ENCODE measurements at places on chromosomes 2 and 18. TPM values are rescaled to one million over a fixed set of nuclear protein-coding genes. Genes with fewer than 3 reads are reported as not detected.

TMEM198 gene
- total RNA-seq: 4.2 TPM

CD302 gene
- total RNA-seq: 0.56 TPM

PKP4 gene
- 38.2 TPM for total RNA-seq

KCNG2 gene
- total RNA-seq: not detected

DNA sequence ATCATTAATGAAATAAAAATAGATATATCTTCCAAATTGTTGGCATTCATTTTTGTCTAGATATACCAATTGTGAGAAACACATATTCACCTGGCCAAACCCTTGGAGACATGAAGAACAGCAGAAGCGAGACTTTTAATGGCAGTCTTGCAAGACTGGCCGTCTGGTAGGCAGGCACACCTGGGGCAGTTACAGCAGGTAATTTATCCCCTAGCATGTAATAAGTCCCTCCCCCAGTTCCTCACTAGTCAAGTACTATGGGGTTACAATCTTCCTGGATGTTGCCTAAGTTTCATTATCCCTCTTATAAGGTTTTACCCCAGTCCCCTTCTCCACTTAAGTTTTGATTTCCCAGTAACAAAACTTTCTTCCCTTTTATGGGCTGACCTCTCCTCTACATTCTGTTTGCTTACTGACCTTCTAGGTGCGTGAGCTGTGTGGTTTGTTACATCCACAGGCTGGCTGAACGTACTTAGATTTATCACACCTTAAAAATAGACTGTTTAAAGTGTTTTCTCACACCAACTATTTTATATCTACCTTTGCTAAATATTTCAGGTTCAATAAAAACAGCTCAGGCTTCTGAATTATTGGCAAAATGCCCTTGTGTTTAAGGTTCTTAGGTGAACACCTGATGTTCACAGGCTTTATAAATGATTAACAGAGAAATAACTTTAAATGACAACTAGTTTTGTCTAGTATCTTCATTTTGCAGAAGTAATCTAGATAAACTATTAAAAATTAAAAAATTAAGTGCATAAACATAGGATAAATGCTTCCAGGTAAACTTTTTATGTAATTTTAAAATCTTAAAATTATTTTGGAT lies 365.0 kb upstream of the TFPI start:
- DNase-seq: no peak

DNA sequence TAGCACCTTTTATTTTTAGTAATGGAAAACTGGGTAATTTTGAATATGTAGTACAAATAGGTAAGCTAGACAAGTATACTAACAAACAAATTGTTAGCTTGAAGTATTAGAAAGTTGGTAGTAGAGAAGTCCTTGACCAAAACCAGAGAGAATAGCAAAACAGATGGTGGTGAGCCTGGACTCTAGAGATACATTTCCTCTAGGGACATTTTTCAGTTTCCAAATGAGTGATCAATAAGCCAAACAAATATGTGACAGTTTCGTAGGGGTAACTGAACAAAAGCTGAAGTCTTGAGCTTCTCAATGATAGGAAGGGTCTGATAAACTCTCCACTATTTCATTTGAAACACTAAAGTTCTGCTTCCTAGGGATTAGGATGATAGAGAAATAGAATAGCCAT lies 692.0 kb upstream of the FAM98A start:
- DNase-seq: no peak

- no peak for DNase-seq
These were observed 15.7 kb downstream of the SIGLEC15 start for GRCh38 chr18:45841060-45841764.

DNA sequence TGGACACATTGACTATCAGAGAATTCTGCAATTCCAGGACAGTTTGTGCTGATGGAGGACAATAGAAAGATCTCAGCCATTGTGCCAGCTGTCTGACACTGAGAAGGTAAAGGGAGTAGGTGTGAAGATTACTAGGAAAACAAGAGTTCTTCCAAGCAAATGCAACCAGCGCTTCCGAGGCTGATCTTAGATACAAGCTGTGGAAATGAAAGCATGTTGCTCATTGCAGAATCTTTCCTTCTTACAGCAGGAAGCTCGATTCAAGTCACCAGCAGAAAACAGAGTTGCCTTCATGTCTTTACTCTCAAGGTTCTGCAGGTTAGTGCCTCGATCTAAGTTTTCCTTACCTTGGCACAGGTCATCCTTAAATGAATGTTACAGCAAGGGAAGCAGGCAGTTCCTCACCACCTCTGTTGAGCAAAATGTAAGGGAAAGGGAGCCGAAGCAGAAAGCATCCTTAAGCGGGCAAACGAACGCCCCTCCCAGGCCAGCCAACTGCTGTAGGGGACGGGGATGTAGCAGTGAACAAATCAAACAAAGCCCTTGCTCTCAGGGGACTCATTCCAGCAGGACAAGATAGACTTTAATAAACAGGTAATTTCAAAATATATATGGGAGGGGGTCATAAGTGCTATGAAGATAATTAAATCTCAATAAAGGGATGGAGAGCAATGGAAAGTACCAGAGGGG lies 54.3 kb downstream of the MARCHF4 start:
- DNase-seq: no peak

DNA sequence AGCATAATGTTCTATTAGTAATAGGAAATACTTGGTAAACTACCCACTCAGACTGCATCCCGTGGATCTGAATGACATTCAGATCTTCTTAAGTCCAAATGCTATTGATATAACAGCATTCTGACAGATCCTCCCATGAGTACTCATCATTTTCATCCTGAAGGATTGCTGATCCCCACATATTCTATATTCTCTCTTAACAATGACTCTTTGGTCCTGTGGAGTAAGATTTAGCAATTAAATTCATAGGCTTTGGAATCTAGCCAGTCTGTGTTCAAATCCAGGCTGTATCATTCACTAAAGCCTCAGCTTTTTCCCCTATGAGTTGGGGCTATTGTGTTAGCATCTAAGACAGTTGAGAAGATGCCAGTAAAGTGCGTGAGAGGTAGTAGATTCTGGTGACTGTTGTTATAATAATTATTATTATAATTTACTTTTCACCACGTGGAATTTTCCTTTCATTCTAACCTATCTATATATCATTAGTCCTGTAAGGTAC lies 591.3 kb upstream of the SYT4 start:
- DNase-seq: no peak

DNA sequence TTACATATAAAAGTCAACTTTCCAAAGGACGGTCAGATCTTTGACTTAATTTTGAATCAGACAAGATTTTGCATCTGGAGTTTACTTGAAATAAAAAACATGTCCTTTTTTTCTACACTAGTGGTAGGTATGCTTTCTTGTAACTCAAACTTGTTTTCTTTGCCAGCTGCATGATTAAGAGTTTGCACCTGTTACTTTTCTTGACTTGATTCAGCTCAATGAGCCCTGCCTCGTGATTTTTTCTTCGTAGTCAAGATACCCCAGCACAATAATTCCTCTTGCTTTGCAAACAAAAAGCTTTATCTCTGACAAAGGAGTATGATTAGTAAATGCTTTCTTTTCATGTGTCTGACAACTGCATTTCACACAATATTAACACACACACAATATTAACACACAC lies 82.3 kb downstream of the FBXO15 start:
- DNase-seq: no peak

SERPINB3 gene
- total RNA-seq: not detected

DNA sequence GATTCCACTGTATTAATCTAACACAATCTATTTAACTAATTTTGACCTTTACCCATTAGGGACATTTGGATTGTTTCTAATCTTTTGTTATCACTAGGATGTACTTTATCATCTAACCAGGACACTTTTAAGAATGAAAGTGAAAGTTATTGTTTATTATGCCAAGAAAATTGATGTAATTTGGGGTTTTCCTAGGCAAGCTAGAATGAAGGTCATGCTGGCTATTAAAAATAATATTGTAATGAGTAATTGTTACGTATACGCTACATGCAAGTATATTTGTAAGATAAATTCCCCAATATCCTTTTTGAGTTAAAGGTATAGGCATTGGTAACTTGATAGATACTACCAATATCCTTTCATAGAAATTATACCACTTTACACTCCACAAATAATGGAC lies 74.6 kb downstream of the COL5A2 start:
- no peak for DNase-seq

GRCh38 chr2:203625701-203626100 lies 80.7 kb upstream of the CD28 start:
- no peak for DNase-seq

SMYD1 gene
- not detected for total RNA-seq

TWIST2 gene
- not detected for total RNA-seq

- DNase-seq: peak; percentile 54
These were observed 4.9 kb downstream of the TM4SF20 start for GRCh38 chr2:227374158-227374557.

DNA sequence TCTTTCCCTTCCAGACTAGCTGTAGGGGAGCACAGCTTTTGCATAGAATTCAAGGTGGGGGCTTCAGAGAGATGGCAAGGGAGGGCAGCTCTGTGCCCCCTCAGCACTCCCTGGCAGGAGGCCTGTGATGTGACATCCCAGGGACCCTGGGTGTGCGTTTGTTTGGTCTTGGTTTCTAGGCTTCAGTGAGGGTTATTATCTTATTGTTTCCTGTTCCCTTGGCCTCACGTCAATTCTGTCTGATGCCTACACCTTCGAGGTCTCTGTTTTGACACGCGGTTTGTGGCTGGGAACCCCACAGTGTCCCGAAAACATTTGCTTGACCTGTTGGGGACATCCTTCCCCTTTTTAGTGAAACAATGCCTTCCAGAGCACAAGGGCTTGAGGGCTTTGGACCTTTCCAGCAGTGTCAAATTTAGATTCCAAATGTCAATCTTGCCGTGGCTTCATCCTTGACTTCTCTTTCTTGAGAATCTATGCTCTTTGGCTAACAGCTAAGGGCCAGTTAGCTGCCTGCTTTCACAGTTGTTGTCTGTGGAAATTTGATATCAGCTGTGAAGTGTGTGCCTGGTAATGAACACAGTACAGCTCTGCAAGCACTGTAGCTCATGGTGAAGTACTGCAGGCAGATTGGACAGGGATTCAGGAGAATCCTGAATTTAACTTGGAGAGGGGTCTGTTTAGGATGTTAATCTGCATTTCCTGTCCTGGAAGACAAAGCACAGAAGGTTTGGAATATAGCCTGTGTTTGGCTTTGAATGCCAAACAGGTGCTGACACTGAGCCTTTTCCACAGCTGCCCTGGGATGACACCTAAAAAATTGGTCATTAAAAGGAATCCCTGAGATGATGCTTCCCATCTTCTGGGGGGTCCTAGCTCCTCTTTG lies 108.2 kb upstream of the CXCR4 start:
- DNase-seq: no peak

ANKRD23 gene
- total RNA-seq: 2.7 TPM

DNA sequence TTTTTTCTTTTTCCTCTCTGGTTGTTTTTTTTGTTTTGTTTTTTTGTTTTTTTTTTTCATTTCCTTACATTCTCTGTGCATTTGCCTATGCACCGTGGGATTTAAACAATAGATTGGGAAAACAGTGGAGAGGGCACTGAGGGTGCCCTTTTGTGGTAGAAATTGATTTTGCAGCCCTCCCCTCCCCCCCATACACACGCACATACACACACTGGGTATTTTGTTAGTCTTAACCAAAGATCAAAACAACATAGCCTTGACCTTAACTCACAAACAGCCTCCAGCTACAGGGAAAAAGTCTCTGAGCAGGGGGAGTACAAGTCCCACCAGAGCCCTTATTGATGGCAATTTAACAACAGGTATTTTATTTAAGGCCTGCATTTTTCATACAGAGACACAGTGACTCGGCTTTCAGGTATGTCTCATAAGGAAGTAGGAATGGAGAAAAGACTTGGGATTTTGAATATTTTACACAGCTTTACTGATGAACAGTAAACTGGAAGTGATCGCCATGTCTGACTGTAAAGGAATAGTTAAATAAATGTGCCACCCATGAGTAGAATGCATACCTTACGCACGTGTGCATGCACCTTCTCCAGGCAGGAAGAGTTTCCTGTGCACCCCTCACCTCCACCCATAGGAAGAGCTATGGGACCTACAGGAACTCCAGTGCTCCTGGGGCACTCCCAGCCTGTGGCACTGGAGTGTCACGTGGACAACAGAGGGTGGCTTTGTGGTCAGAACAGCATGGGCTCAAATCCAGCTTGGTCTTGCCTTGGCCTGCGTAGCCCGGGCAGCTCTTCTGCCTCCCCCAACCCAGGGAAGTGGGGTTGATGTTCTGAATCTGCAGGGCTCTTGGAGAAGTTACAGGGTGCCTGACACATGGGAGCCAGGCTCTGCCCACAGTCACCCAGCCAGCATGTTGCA lies 266.4 kb downstream of the ANAPC1 start:
- DNase-seq: no peak

TPO gene
- total RNA-seq: not detected

VIL1 gene
- total RNA-seq: not detected

DNA sequence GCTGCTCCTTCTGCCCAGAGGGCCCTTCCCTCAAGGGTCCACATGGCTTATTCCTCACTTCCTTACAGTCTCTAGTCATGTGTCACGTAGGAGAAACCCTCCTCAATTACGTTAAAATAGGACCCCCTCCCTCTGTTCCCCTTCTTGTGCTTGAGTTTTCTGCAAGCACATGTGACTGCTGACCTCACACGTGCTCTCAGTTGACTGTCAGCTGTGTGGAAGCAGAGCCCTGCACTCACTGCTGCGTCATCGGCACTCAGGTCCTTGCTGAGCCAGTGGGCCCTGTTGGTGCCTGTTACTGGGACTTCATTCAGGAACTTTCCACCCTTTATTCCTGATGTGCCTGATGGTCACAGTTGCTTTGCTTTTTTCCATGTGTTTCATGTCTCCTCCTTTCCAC lies 11.1 kb downstream of the ATG16L1 start:
- no peak for DNase-seq

DNA sequence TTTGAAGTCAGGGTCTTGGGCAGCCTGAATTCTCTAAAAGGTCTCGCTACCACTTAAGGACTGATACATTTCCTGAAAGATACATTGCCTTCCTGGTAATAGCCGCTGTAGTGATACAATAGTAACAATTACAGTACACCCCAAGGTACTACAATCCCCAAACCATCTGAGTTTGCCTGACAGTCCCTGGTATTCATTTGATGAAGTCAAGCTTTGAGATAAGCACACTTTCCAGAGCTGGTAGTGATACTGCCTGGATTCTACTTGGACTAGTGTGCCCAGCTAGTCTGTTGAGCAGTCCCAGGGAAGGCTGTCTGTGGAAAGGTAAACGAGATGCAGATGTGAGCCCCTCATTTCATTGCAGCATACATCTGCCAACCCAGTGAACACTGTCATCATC lies 24.4 kb upstream of the ITGB6 start:
- DNase-seq: no peak
